ENCODE measurements at places on chromosomes 4 and X.

DNA sequence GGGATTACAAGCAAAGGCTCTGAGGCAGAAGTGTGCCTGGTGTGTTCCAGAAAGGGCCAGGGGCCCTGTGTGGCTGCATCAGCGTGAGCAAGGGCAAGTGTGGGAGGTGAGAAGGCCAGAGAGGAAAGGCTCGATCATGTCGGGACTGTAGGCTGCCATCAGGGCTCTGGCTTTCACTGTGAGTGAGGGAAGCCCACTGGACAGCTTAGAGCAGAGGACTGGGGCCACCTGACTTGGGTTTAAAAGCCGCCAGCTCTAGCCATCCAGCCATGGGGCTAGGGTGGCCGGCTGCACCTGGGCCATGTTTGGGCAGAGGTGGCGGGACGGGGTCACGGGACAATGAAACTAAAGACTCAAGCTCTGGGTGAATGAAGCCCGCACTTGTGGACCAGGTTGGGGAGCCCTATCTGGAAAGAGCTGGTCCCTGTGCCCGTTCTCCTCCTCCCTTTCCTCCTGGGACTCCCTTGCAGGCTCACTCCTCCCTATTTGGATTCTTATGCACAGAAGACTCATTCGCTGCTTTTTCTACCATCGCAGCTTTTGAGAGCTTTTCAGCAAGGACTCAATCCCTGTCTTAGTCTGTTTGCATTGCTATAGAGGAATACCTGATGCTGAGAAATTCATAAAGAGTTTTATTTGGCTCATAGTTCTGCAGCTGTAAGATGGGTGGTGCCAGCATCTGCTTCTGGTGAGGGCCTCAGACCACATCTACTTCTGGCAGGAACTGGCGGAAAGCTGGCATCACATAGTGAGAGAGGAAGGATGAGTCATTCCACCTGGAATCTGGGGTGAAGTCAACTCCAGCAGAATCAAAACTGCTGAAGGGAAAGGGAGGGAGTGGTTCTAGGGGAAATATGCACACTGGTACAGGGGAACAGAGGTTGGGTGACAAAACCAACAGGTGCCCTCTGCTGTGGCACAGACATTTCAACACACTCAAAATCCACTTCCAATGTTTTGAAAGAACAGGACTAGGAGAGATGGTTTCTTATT lies 15.3 kb downstream of the CTAG1B start:
- DNase-seq = no peak

DNA sequence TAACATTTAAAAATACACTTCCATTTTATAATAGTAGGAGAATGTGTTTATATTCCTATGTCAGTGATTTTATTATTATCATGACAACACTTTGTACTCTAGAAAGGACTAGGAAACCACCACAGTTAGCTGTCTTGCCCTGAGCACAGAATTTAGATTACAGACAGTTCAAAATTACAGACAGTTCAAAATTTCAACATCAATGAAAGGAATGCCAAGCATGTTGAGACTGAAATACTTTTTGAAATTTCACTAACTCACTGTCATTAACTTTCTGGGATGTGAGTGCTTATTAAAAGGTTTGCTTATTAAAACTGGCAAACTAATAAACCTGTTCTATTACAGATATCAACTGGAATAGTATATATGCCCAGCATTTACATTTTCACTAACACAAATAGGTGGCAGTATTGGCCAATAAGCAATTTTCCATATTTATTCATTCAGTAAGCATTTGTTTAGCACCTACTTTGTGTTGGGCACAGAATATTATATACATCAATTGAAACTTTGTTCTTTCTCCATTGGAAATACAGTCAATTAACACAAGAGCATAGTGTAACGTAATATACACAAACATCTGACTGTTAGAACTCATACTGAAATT lies 179.4 kb downstream of the FBXW7 start:
- no peak for DNase-seq

- no peak for DNase-seq
Measured at GRCh38 chr4:63361628-63362027, 1047.6 kb downstream of the TECRL start.

- DNase-seq = no peak
Measured at GRCh38 chr4:173763389-173763788, 233.4 kb upstream of the HAND2 start.

GRCh38 chr4:40552536-40552935 lies 77.1 kb downstream of the RBM47 start:
- no peak for DNase-seq

DNA sequence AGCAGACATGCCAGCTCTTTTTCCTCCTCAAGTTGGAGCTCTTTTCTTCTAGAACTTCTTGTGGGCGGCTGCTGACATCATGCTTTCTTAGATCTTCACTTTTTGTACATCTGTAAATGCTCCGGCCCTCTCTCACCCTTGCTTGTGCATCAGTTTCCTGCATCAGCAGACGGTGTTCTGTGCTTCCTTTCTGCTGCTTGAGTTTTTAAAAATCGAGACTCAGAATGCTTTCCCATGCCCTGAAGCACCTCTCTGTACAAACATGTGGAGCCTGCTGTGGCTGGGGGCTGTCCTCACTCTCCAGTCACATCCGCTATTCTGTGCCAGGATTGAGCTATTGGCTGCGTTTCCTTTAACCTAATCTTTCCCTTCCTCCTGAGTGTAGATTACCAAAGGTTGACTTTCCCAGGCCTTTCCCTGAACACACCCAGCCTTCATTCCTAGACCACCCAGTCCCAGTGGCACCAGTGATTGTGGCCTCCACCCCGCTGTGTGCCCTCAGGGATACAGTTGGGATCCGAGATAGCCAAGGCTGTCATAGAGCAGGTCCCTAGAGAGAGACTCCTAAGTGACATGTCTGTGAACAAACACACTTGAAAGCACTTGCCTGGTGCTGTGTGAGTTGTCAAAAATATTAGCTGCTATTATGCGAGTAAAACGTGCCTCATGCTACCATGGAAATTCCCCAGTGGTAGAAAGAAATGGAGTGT lies 41.9 kb downstream of the TNIP2 start:
- no peak for DNase-seq

DNA sequence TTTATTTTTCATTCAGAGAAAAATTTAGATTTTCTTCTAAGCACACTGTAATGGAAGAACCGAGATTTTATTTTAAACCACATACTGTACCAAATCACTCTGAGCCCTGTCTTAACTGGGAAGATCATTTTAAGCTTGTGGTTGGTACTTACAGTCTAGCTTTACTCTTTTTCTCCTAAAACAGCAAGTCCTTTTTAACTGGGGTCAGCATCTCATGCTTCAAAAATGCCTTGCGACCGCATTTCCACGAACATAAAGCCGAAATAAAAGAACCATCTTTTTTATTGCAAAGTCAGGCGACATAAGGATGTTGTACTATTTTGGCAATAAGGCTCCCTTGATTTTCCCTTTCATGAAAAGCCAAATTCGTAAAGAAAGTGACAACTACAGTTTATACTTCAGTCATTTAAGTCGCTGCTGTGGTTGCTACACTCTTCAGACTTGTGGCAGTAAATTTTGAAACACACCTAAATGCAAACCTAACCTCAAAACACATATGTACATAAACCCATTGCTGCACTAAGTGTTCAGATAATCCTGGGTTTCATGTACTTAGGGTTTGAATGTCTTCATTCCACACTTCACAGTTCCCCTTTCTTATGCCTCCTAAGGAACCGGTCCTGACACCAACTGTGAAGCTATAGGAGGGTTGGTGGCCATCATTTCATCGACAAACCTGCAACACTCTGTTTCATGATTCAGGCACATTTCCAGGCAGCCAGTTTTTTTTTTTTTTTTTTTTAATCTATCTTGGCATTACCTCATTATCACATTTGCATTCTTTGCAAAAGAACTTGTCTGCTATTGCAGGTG lies 3.0 kb downstream of the STOX2 start:
- DNase-seq = no peak

- DNase-seq = no peak
Measured at GRCh38 chr4:10687526-10687925, 3.0 kb upstream of the CLNK start.

- DNase-seq = no peak
Measured at GRCh38 chr4:43008793-43009192, 116.3 kb downstream of the GRXCR1 start.

- DNase-seq = no peak
Measured at GRCh38 chr4:147560625-147561024, 56.6 kb upstream of the TMEM184C start.

GRCh38 chrX:119899125-119899524 lies 3.4 kb downstream of the AKAP14 start:
- peak; percentile 2 for DNase-seq

GRCh38 chr4:11297201-11297600 lies 131.5 kb downstream of the HS3ST1 start:
- DNase-seq = peak; percentile 8

GRCh38 chr4:150079081-150079581 lies 886 bp downstream of the DCLK2 start:
- no peak for DNase-seq

DNA sequence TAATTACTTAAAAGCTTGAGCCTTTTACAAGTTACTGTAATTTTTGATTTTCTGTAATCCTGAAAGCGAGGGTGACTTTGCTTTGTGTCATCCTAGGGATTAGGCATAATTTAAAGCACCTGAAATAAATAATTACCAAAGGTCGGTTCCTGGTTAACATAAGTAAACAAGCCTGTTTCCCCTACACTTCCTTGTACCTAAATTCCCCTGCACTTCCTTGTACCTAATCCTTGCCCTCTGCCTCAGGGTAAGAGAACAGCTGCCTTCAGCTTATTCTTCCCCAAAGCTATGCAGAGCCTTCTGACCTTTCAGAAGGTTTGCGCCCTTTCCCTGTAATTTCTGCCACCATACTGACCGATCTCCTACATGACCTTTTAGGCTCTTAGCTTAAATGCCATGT lies 166.1 kb upstream of the PDE5A start:
- no peak for DNase-seq

GRCh38 chrX:149129767-149130166 lies 375.3 kb downstream of the IDS start:
- DNase-seq = no peak

DNA sequence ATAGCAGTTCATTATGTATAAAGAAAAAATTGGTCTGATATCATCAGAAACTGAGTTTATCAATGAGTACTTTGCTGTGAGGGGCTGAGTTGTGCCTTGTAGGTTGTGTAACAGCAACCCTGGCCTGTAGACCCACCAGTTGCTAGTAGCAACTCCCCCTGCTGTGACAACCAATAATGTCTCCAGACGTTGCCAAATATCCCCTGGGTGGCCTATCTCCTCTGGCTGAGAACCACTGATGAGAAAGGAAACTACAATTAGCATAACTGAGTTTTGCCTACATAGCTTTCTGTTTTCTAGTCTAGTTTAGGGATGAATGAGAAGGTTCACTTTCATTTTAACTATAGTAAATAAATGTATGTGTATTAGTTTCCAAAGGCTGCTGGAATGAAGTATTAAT lies 234.1 kb downstream of the CPE start:
- DNase-seq = no peak

GRCh38 chr4:156437666-156438065 lies 484.0 kb upstream of the CTSO start:
- no peak for DNase-seq

DNA sequence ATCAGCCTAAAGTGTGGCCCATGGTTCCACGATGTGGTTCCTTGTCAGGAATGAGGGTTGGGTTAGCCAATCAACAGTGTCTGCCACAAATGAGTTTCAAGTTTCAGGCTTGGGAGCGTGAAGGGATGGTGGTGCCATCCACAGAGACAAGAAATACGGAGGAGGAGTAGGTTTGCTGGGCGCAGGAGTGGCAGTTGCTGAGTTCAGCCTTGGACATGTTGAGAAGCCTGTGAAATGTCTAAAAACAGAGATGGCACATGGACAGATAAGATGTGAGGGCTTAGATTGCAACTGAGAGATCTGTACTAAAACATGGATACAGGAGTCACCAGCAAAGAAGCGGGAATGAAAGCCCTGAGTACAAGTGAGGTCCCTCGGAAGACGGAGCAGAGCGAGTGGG lies 481.0 kb downstream of the BCOR start:
- no peak for DNase-seq

- no peak for DNase-seq
Measured at GRCh38 chr4:83860200-83860599, 324.3 kb downstream of the GPAT3 start.

DNA sequence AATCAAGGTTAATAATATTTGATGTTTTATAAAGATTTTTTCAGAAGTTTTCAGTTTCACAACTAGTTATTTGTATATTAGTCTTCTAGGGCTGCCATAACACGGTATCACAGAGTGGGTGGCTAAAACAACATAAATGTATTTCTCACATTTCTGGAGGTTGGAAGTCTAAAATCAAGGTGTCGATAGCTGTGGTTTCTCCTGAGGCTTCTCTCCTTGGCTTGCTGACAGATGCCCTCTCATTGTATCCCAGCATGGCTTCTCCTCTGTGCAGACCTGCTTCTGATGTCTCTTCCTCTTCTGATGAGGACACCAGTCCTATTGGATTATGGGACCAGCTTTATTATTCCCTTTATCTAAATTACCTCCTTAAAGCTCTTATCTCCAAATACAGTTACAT lies 1456.6 kb downstream of the STIM2 start:
- no peak for DNase-seq

DNA sequence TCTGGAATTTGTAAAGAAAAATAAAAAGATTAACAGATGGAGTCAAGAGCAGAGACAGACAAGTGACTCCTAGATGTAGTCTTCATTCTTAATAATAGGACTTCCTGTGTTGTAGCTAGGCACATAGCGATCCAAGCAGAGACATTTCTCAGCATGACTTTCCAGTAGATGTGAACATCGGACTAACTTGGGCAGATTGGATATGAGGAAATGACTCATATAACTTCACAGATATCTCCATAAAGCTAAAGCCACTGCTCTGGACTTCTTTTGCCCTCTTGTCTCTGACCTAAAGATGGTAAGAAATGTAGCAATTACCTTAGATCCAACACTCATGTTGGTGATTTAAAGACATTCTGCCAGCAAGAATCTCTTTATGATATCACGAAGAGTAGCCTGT lies 131.7 kb downstream of the EPHA5 start:
- no peak for DNase-seq

All from amygdala (tissue), 56 donors.